CD4-positive, alpha-beta memory T cell (primary cell): ENCODE measurements at places on chromosomes 6 and 20. TPM values are rescaled to one million over a fixed set of nuclear protein-coding genes. Genes with fewer than 3 reads are reported as not detected.
A peak's percentile ranks its signal among the peaks of the same experiment; 100 is the strongest.

Gene TNXB
- 16.5 TPM for total RNA-seq

Gene BPIFB4
- total RNA-seq: not detected

Gene GPSM3
- total RNA-seq: 313 TPM

Gene NELFE
- 49.0 TPM for total RNA-seq

Gene SIGLEC1
- 0.32 TPM for total RNA-seq

Gene THBS2
- total RNA-seq: not detected

Gene DOK5
- not detected for total RNA-seq

Gene SNAP91
- not detected for total RNA-seq

Gene PCSK2
- not detected for total RNA-seq

Gene CGA
- total RNA-seq: not detected

Gene OPRL1
- total RNA-seq: 0.87 TPM

DNA sequence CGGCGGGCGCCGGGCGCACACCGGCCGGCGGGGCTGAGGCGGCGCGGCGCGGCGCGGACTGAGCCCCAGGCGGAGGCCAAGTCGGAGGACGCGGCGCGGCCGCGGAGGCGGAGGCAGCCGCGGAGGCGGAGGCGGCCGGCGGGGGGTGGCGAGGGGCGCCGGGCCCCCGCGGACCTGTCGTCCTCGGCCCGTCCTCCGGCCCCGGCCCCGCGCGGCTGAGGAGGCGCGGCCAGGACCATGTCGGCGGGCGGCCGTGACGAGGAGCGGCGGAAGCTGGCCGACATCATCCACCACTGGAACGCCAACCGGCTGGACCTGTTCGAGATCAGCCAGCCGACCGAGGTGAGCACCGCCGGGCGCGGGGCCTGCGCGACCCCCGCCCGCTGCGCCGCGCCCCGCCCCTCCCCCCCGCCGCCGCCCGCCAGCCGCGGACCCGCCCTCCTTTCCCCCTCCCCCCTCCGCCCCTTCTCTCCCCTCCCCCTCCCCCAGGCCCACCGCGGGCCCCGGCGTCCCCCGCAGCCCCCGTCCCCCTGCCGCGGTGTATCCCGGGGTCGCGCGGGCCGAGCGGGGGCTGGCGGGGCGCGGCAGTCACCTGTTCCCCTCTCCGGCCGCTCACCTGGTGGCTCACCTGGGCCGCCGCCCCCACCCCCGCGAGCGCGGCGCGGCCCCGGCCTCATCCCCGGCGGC lies at the start of gene AFDN:
Gene AFDN, plus strand, starts transcription at position 16 of the 687 bp plus-strand sequence. Its CDS starts 222 bp downstream, at position 238.
- H3K36me3 ChIP-seq: no peaks in the 10 kb centered on the region
- no peaks in the 10 kb centered on the region for H3K27me3 ChIP-seq
- peaks cover 20% of the 10 kb centered on the region for H3K4me1 ChIP-seq
- H3K4me3 ChIP-seq: peak within 1 kb of the TSS; percentile 52

- no peaks in the 10 kb centered on the region for H3K36me3 ChIP-seq
- DNase-seq: no peak
- no peaks in the 10 kb centered on the region for H3K27me3 ChIP-seq
- H3K27ac ChIP-seq: no peak overlapping the region
- no peaks in the 10 kb centered on the region for H3K4me1 ChIP-seq
- H3K4me3 ChIP-seq: no peak overlapping the region
These were observed 50.3 kb downstream of the OLIG3 start for GRCh38 chr6:137443901-137444300.

GRCh38 chr20:32089637-32090362 lies 19.7 kb upstream of the TM9SF4 start:
- H3K4me3 ChIP-seq: no peak overlapping the region
- no peak for DNase-seq

DNA sequence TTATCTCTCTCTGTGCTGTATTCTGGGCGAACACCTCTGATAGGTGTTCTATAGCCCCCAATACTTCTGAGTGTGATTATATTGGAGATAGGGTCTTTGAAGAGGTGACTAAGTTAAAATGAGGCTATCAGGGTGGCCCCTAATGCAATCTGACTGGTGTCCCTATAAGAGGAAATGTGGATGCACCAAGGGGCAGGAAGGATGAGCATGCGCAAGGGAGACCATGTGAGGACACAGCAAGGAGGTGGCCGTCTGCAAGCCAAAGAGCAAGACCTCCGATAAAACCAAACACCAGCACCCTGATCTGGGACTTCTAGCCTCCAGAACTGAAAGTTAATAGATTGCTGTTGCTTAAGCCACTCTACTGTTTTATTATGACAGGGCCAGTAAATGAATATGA lies 69.2 kb downstream of the CHMP4B start:
- H3K27me3 ChIP-seq: no peaks in the 10 kb centered on the region
- H3K4me1 ChIP-seq: peaks cover 5% of the 10 kb centered on the region
- H3K27ac ChIP-seq: no peak overlapping the region
- H3K36me3 ChIP-seq: no peaks in the 10 kb centered on the region
- no peak for DNase-seq

GRCh38 chr6:120122401-120122800 lies 772.8 kb upstream of the MAN1A1 start:
- no peak overlapping the region for H3K4me3 ChIP-seq
- no peaks in the 10 kb centered on the region for H3K4me1 ChIP-seq
- no peaks in the 10 kb centered on the region for H3K36me3 ChIP-seq
- H3K27me3 ChIP-seq: no peaks in the 10 kb centered on the region
- no peak for DNase-seq

- H3K4me3 ChIP-seq: no peak overlapping the region
- peaks cover 11% of the 10 kb centered on the region for H3K4me1 ChIP-seq
- H3K27me3 ChIP-seq: no peaks in the 10 kb centered on the region
These were observed 543.9 kb upstream of the JARID2 start for GRCh38 chr6:14701946-14702345.

DNA sequence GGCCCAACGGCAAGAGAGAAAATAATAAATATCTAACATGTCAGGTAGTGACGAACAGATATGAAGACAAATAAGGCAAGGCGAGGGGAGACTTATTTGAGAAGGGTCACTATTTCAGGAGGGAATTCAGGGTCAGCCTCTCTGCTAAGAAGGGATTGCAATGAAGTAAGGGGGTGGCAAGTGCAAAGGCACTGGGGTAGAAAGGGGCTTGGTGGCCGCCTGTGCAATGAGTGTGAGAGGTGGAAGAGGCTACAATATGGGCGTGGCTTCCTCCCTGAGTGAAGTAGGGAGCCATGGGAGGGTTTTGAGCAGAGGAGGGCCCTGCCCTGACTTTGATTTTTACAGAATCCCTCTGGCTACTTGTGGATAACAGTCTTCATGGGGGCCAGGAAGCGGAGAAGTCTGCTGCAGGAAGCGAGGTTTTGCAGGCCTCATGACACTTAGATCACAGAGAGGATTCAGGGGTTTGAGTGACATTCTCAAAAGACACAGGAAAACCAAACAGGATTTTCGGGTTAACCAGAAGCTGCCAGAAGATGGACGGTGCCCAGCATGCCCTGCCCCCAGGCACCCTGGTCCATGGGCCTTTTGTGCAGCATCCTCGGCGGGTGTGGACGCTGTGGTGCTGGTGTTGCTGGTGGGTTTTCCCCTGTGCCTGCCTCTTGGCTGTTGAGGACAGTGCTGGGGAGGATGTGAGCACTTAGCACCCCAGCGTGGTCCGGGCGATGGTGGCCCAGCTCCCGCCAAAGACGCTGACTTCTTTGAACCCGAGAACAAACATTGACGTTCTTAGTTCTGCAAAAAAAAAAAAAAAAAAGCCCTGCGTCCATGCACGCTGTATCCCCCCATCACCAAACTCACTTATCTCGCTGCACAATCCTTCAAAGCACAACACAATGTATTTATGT lies 124.2 kb upstream of the PTPN1 start:
- H3K36me3 ChIP-seq: no peaks in the 10 kb centered on the region
- DNase-seq: peak; percentile 82
- H3K27ac ChIP-seq: peak overlapping the region; percentile 37
- no peak overlapping the region for H3K4me3 ChIP-seq
- peaks cover 55% of the 10 kb centered on the region for H3K4me1 ChIP-seq

GRCh38 chr6:158321960-158322359 lies 9.7 kb downstream of the TULP4 start:
- H3K4me3 ChIP-seq: no peak overlapping the region
- no peaks in the 10 kb centered on the region for H3K36me3 ChIP-seq
- no peaks in the 10 kb centered on the region for H3K27me3 ChIP-seq
- DNase-seq: no peak
- H3K27ac ChIP-seq: no peak overlapping the region

GRCh38 chr6:149482545-149483333 lies 2.1 kb downstream of the ZC3H12D start:
- peaks cover 54% of the 10 kb centered on the region for H3K4me1 ChIP-seq
- H3K4me3 ChIP-seq: peak overlapping the region; percentile 54
- no peaks in the 10 kb centered on the region for H3K36me3 ChIP-seq
- no peaks in the 10 kb centered on the region for H3K27me3 ChIP-seq

GRCh38 chr20:50346374-50347283 lies 156.0 kb downstream of the CEBPB start:
- H3K4me1 ChIP-seq: peaks cover 9% of the 10 kb centered on the region
- H3K27ac ChIP-seq: no peak overlapping the region
- no peak overlapping the region for H3K4me3 ChIP-seq
- DNase-seq: no peak
- no peaks in the 10 kb centered on the region for H3K27me3 ChIP-seq

GRCh38 chr6:169073311-169073710 lies 180.3 kb downstream of the THBS2 start:
- no peaks in the 10 kb centered on the region for H3K4me1 ChIP-seq
- no peak overlapping the region for H3K4me3 ChIP-seq
- no peak for DNase-seq
- H3K36me3 ChIP-seq: no peaks in the 10 kb centered on the region
- H3K27ac ChIP-seq: no peak overlapping the region

DNA sequence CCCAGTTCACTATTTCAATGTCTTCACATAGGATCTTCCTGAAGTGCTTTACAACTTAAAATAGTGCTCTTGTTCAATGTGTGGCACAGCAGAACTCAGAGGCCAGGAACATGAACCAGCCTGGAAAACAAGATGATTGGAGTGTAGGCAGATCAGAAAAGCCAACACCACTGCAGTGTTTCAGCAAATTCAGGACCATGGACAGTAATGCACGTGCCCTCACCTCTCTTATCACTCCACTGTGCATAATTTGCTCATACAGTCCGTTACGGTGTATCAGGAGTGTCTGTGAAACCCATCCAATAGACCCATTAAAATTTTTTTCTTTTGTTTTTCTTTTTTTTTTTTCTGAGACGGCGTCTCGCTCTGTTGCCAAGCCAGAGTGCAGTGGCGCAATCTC lies 27.6 kb upstream of the HACE1 start:
- H3K4me3 ChIP-seq: no peak overlapping the region
- no peaks in the 10 kb centered on the region for H3K27me3 ChIP-seq
- DNase-seq: no peak
- no peak overlapping the region for H3K27ac ChIP-seq

- no peaks in the 10 kb centered on the region for H3K36me3 ChIP-seq
- no peaks in the 10 kb centered on the region for H3K4me1 ChIP-seq
- no peak overlapping the region for H3K27ac ChIP-seq
- no peak for DNase-seq
These were observed 9.8 kb downstream of the OGFRL1 start for GRCh38 chr6:71298459-71298858.

GRCh38 chr6:148524976-148525375 lies 182.3 kb downstream of the SASH1 start:
- no peak overlapping the region for H3K4me3 ChIP-seq
- no peaks in the 10 kb centered on the region for H3K4me1 ChIP-seq
- DNase-seq: no peak
- H3K27ac ChIP-seq: no peak overlapping the region
- H3K27me3 ChIP-seq: no peaks in the 10 kb centered on the region
- no peaks in the 10 kb centered on the region for H3K36me3 ChIP-seq

- H3K27ac ChIP-seq: peak overlapping the region; percentile 24
- no peaks in the 10 kb centered on the region for H3K36me3 ChIP-seq
- H3K4me1 ChIP-seq: peaks cover 14% of the 10 kb centered on the region
- H3K4me3 ChIP-seq: peak overlapping the region; percentile 37
- DNase-seq: no peak
These were observed 1.3 kb downstream of the COL19A1 start for GRCh38 chr6:69867639-69867976.

GRCh38 chr20:38001173-38001875 lies 31.9 kb downstream of the TTI1 start:
- H3K4me1 ChIP-seq: peaks cover 4% of the 10 kb centered on the region
- H3K27ac ChIP-seq: no peak overlapping the region
- H3K36me3 ChIP-seq: peaks cover 68% of the 10 kb centered on the region
- H3K27me3 ChIP-seq: no peaks in the 10 kb centered on the region
- no peak overlapping the region for H3K4me3 ChIP-seq

DNA sequence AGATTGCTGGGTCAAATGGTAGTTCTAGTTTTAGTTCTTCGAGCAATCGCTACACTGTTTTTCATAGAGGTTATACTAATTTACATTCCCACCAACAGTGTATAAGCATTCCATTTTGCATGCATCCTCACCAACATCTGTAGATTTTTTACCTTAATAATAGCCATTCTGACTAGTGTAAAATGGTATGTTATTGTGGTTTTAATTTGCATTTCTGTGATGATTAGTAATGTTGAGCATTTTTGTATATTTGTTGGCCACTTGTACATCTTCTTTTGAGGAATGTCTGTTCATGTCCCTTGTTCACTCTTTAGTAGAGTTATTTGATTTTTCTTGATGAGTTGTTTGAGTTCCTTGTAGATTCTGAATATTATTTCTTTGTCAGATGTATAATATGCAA lies 236.2 kb downstream of the GRM1 start:
- no peak overlapping the region for H3K27ac ChIP-seq
- DNase-seq: no peak
- no peaks in the 10 kb centered on the region for H3K4me1 ChIP-seq
- no peaks in the 10 kb centered on the region for H3K36me3 ChIP-seq

GRCh38 chr6:106186714-106187113 lies 100.6 kb downstream of the PRDM1 start:
- peaks cover 72% of the 10 kb centered on the region for H3K4me1 ChIP-seq
- H3K27me3 ChIP-seq: no peaks in the 10 kb centered on the region
- no peak overlapping the region for H3K27ac ChIP-seq
- H3K36me3 ChIP-seq: peaks cover 4% of the 10 kb centered on the region
- DNase-seq: no peak

DNA sequence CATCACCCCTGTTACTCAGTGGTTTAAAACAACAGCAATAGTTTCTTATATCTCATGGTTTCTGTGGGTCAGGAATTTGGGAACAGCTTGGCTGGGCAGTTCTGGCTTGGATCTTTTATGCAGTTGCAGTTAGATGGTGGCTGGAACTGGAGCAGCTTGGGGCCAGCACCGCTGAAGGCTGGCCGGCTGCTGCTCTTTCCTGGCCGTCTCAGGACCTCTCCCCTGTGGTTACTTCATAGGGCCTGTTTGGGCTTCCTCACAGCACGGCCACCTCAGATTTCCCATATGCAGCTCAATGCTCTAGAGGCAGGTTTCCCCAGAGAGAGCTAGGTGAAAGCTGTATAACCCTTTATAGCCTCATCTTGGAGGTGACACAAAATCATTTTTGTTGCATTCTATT lies 15.6 kb downstream of the PKIG start:
- H3K36me3 ChIP-seq: no peaks in the 10 kb centered on the region
- no peak overlapping the region for H3K27ac ChIP-seq
- peaks cover 7% of the 10 kb centered on the region for H3K4me1 ChIP-seq
- no peak for DNase-seq
- no peak overlapping the region for H3K4me3 ChIP-seq

- DNase-seq: no peak
- peak overlapping the region; percentile 44 for H3K4me3 ChIP-seq
- no peak overlapping the region for H3K27ac ChIP-seq
- peaks cover 25% of the 10 kb centered on the region for H3K4me1 ChIP-seq
- no peaks in the 10 kb centered on the region for H3K36me3 ChIP-seq
These were observed 525 bp upstream of the MAK start for GRCh38 chr6:10838794-10839333.
